ENCODE measurements at places on chromosomes 3 and 15.

GRCh38 chr15:22890296-22890695 lies 51.8 kb downstream of the NIPA2 start:
- DNase-seq: no peak

GRCh38 chr3:117660941-117661817 lies 951.6 kb downstream of the TUSC7 start:
- DNase-seq: no peak

- no peak for DNase-seq
Measured at GRCh38 chr3:100040451-100041225, 73.7 kb downstream of the FILIP1L start.

DNA sequence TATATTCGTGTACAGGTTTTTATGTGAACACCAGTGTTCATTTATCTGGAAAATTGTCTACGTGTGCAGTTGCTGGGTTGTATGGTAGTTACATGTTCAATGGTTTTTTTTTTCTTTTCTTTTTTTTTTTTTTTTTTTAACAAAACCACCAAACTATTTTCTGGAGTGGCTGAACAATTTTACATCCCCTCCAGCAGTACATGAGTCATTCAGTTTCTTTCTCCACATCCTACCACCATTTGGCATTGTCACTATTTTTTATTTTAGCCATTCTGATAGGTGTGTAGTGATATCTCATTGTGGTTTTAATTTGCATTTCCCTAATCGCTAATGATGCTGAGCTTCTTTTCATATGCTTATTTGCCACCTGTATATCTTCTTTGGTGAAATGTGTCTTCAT lies 256.3 kb upstream of the EOMES start:
- no peak for DNase-seq

DNA sequence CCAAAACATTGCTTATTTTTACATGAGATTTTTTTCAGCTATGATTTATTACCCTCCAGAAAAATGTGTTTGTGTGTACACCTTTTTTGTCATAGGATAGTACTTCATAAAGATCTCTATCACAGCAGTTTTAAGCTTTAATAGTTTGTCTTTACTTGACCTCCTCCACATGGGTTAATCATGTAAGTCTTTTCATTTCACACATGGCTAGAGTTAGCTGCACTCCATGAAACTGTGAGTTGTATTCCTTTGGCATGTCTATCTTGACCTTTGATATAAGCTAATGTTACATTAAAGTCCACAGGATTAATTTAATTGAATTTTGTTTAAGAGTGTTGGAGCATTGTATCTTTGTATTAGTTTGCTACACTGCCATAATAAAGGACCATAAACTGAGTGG lies 217.1 kb downstream of the OTOL1 start:
- DNase-seq: no peak

- DNase-seq: no peak
Measured at GRCh38 chr15:79089890-79090486, 592 bp downstream of the RASGRF1 start.

DNA sequence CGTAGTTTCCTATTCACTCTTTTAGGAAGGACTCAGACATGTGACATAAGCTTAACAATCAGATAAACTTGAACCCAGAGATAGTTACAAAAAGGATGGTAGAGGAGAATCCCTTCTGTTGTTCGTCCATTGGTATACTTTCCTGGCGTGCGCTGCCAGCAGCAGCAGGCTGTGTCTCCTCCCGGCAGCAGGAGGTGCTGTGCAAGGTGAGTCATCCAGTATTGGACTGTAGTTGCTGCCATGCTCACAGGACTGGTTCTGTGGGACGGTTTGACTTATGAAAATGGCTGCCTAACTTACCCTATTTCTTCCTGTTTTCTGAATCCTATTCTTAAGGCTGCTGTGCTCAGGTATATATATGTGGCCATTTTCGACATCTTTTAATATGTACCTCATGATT lies 253.4 kb upstream of the LRRC3B start:
- DNase-seq: no peak

DNA sequence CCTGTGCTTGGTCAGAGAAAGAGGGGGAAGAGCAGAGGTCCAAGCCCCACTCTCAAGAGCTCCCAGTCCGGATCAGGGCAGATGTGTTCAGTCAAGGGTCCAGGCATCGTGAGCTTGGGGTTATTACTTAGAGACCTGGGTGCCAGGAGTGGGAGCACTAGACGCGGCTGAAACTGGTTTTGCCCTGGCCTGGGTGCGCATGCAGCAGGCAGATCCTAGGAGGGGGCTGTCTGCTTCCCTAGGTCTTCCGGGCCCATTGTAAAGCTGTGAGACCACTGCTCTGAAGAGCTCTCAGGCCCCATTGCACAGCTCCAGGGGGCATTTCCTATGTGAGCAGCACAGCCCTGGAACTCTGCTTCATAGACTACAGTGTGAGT lies 204.9 kb upstream of the LINGO1 start:
- DNase-seq: no peak

DNA sequence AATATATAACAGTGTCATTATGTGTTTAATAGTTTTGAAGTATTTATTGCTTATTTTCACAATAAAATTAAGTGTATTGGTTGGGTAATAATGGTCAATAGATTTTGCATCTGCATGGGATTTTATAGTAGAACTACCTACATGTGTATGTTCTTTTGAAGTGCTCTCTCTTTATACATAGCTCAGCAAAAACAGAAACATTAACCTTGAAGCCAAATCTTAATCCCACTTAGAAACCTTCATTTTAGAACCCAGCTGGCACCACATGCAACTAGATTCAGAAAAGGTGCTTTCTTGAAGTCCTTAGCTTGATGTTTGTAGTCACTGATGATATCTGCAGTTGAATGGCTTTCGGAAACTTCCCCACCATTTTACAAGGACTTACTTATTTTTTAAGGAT lies 146.9 kb upstream of the IL12A start:
- DNase-seq: no peak

GRCh38 chr15:72195101-72195511 lies 2.5 kb downstream of the GRAMD2A start:
- DNase-seq: no peak

DNA sequence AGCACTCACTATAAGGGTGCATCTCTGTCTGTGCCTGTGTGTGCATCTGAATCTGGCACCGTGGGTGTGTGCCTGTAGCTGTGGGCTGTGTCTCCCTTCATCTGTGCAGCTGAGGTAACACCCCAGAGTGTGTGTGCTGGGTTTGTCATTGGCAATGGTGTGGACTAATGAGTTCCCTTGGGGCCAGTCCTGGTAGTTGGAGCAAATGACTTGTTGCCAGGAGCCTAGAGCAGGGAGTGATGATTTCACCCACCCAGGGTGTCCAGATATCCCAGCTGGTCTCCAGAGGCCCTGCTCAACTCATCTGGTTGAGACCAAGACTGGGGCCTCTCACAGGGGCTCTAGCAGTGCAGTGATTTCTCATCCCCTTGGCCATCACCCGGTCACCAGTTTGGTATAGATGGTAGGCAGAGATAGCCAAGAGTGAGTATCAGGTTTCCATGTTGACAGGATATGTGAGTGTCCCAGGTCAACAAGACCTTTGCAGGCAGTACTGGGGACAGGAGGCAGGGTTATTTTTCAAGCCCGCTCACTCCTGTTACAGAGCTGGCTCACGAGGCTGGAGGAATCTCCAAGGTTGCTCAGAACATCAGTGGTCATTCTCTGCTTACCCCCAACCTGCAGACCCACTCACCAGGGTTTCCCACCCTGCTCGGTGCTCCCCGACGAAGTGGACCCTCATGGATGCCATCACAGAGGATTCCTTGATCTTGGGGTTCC lies 4.1 kb upstream of the HDAC11 start:
- DNase-seq: no peak

DNA sequence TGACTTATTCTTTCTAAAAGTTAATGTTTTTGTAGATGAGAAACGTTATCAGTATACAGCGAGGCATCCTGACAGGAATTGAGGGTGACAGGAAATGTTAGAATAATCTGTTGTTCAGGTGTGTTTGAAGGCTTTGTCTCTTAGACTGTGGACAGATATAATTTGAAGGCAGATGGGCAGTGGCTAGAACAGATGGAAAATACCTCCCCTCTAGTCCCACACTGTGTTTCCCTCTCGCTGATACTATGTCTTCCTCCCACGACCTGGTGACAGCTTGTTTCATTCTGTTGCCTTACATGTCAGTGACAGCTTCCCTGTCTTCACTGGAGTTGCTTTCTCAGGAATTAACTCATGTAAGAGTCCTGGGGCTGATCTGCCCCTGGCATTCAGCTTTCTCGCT lies 125.3 kb downstream of the MYRIP start:
- DNase-seq: no peak

DNA sequence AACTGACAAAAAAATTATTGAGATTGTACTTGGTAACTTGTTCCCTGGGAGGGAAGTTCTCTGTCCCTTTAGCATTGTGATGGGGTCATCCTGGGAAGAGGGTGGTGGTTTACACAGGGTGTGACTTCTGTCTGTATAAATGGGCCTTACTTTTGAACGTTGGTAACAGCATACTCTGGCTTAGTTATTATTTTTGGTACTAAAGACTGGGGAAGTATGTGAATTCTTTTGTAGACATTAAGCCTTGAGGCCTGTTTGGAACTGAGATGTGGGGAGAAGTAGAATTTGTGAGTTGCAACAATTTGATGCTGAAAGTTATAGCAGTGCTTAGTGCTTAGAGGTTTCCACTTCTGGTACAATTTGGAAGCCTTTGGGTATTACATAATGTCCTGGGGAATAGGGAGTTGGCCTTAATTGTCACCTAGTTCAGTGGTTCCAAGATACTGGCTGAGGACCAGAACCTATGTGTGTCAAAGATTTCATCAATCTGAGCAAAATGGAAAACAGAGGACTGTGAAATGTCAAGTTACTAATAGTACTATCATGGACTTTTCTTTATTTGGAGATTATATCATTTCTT lies 15.9 kb downstream of the TLNRD1 start:
- DNase-seq: no peak

DNA sequence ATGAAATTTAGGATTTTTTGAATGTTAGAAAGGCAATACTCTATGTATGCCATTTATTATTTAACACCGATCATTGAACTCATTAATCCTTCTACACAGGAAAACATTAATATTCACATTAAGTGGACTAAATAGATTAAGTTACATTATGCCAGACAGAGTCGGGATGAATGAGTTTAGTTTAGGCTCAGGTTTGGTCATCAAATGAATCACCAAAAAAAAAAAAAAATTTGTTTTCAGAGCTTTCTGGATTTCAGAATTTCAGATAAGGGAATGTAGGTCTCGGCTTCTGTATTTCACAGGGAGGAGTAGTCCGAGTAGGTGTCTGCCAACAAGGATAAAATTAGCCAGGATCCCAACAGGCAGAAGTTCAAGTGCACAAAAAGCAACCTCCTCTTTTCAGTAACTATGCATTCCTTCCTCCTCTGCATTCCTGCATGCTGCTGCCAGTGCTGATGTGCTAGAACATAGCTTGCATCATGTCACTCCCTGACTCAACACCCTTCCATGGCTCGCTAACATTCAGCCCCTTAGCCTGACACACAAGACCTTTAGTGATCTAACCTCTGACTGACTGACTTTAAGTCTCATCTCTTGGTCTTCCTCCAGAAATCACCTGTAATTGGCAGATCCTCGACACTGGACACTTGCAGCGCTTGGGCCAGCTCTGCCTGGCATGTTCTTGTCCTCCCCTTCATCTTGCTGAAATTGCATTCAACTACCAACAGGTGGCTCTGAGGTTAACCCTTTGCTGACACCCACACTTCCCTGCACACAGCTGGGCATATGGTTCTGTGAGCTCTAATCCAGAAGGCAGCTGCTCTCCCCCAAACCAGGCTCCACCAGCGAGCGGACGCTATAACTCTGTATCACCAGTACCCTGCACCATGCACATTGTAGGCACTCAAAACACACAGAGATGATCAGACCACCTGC lies 145.4 kb upstream of the PROK2 start:
- DNase-seq: no peak

DNA sequence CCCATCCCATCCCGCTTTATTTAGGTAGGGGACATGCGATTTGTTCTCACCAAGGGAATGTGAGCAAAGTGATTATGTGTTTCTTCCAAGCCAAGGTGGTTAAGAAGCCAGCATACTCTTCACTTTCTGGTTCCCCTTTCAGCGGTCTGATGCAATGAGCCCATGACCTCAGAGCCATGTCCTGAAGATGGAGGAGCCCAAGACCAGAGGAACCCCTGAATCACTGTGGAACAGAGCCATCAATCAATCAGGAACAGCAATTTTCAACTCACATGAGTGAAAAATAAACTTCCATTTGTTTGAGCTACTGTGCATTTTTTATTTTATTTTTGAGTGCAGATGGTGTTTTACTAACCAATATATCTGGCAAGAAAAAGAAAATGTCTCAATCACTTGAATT lies 10.8 kb downstream of the THRB start:
- DNase-seq: no peak

GRCh38 chr15:80615783-80616391 lies 79.2 kb upstream of the ABHD17C start:
- no peak for DNase-seq

DNA sequence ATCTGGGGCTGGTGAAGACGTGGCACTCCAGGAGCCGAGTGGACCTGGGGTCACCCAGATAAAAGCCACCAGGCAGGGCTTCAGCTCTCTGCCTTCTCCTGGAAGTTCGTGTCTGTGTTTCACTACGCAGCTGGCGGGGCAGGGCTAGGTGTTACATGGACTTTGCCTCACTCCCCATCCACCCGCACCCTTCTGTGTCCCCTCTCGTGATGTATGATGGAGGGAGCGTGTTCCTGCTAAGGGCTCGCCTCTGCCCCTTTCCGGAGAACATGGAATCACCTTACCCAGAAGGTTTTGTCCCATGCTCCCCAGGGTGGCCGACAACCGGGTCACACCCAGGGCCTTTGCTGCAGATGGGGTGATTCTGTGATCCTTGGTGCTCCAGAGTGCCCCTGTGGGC lies 96.2 kb downstream of the GABRG3 start:
- DNase-seq: no peak

GRCh38 chr15:59300618-59301139 lies 72.0 kb downstream of the MYO1E start:
- no peak for DNase-seq

DNA sequence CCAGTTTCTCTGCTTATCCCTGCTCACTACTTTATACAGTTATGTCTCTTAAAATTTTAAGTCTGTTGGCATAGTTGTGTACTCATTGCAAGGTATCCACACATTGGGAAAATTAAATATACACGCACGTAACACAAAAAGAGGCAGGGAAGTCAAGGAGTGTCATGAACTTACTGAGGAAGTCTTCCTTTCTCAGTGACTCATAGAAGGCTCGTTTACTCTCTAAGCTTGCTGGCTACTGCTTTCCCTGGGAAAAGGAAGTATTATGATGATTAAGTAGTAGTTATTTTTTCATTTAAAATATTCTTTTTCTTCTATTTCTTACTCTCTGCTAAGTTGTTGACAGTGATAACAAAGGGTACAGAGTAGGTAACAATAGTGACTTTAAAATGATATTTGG lies 287.3 kb downstream of the UBE2E2 start:
- no peak for DNase-seq

- no peak for DNase-seq
Measured at GRCh38 chr15:64263567-64263966, 92.4 kb downstream of the CSNK1G1 start.

- no peak for DNase-seq
Measured at GRCh38 chr3:89649431-89649830, 542.0 kb downstream of the EPHA3 start.

GRCh38 chr15:69643476-69643875 lies 190.9 kb downstream of the RPLP1 start:
- DNase-seq: no peak

- no peak for DNase-seq
Measured at GRCh38 chr3:55486857-55487380, at the start of gene WNT5A. TSS of gene WNT5A (minus strand) at chr3:55487306. CDS start at chr3:55486985, 321 bp downstream.

All from cerebellar nuclear complex (tissue), 1 donor.